ENCODE measurements at places on chromosomes 1 and 21.

GRCh38 chr1:183368213-183369108 lies 49.7 kb downstream of the NMNAT2 start:
- DNase-seq, result no peak

DNA sequence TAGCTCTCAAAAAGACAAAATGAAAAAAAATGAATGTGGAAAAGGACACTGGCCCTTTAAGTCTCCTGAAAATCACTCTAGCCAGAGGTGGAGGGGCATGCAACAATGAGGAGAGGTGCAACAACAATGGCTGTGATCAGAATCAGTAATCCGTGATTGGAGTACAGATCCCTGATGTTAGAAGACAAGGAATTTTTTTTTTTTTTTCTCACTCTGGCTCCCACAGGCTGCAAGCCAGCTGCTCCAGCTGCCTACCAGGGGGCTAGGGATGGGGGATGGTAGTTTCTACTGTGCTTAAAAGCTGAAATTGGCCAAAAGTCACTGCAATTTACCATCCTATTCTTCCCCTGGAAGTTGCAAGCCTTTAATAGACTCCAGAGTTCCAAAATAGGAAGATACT lies 54.5 kb downstream of the STYXL2 start:
- no peak for DNase-seq

DNA sequence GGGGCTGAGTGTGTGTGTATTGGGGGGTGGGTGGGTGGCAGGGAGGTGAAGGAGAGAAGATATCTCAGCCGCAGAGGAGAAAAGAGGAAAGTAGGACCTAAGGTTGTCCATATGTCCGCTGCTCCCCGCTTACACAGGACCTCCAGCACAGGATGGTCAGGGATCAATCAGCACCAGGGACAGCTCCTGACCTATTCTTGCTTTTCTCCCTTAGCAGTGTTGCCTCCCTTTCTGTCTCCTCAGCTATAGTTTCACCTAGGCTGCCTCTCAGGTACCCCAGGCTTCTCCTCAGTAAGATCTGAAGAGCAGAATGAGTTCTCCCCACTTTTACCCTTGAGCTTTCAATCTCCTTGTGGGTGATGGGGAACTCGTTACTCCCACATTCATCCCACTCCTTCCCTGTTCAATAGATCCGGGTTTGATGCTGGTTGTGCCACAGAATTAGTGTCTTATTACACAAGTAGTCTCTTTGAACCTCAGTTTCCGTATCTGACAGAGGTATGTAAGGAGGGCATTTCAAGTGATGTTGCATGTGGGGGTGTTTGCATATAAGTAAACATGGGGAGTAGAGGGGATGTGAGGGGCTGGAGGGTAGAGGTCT lies 1.4 kb upstream of the DPH2 start:
- DNase-seq, result no peak

DNA sequence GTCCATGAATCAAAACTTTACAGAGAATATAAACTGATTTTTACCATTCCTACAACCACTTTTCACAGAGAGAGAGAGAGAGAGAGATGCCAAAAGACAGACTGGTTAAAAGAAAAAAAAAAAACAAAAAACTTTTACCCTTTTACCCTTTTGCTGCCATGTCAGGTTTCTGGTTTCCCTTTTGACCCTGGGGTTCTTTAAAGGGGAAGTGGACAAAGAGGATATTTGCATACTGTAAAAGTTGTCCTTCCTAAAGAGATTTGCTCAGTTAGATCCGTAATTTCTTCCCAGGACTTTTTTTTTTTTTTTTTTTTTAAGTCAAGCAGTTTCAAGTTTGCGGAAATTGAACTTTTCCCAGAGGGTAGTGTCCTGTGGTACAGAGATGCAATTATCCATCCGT lies 287.8 kb upstream of the RGS18 start:
- no peak for DNase-seq

DNA sequence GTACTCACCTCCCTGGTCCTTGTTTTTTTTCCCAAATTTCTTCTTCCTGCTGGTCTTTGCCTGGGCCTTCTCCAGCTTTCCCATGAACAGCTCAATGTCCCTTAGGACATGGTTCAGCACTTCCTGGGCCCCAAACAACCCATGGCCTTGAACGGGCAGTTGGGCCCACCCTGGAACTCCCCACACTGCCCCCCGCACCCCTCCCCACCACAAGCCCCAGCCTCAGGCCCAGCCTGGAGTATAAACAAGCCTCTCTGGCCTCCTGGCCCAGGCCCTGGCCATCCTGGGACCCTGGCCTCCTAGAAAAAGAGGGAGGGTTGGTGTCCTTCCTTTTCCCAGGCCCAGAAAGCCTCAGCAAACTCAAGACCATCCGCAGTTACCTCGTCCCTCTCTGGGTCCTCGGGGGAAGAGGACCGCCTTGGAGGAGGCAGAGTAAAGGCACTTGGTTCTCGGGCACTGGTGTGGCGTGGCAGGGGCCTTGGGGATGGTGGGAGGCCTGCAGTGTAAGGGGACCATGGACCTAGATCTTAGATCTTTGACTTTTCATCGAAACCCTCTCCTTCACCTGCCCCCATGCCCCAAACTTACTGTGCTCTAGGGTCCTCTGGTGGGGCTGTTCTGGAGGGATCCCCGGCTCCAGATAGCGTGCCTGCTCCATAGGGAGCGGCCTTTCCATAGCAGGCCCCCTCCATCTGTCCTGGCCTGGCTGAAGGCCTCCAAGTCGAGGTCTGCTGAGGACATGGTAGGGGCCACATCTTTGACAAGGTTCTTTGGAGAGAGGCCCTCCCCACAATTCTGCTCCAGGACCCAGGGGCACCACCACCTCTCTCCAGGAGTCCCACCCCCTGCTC lies 5.6 kb downstream of the EPS8L3 start:
- no peak for DNase-seq

GRCh38 chr1:150233359-150234308 lies 2.3 kb downstream of the ANP32E start:
- DNase-seq, result no peak

- no peak for DNase-seq
These were observed 180.0 kb upstream of the NEGR1 start for GRCh38 chr1:72462186-72462905.

- DNase-seq, result no peak
These were observed 441 bp downstream of the YARS1 start for GRCh38 chr1:32816676-32817158.

- DNase-seq, result peak; percentile 47
These were observed 180.8 kb downstream of the RPS6KC1 start for GRCh38 chr1:213231795-213232231.

GRCh38 chr1:47865881-47866535 lies 131.2 kb downstream of the TRABD2B start:
- DNase-seq, result no peak

DNA sequence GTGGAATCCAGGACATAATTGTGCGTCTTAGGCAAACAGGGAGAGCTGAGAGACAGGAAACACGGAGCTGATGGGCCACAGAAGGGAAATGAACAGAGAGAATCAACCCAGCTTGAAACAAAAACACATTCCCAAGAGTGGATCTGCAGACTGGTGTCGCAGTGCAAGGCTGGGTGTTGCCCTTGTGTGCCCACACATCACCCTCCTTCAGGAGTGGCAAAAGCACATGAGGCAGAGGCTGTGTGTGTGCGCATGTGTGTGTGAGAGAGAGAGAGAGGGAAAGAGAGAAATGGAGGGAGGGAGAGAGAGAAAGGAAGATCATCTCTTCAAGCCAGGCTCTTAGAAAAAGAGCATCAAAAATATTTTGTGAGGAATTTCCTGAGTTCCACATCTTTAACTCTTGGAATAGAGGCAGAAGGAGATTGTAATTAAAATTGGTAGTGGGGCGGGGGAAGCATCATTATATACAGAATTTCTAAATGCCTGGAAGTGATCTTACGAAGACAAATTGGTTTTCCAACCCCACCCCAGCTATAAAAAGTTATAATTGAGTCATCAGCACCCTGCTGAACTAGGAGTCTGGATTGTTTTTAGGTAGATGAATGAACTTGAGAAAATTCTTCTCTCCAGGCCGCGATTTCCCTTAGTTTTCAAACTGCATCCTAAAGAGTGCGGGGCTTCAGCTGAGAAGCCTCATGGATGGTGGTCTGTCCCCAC lies 480.7 kb downstream of the NPHP4 start:
- no peak for DNase-seq

DNA sequence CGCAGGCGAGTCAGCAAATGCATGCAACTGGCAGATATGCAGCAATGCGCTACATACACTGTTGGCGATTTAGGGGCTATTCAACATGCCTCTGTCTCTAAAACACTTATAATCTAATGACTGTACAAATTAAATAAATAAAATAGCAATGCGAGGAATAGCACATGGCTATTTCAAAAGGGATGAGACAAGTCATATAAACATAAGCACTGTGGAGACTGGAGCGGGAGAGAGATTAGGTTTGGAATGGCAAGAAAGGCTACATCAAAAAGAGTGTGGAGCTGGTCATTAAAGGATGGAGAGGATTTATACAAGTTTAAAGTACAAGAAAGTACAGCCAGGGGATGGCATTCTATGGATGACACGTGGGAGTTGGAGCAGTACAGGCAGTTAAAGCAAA lies 523.5 kb upstream of the CAMK1G start:
- DNase-seq, result no peak

DNA sequence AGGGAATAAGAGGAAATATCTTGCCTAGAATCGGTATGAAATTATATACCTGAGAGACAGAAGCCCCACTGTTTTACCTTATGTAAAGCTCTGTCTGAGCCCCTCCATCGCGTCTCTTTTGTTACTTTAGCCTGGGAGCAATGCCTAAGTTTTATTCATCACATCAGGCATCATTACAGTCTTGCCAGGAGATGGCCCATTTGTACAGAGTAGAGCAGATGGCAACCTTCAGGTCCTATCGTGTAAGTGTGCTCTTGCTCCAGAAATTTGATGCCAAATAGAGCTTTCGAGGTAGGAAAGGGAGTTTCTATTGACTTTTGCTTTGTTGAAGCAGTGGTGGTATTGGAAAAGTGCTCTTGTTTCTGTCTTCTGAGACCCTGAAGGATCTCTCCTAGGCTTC lies 24.9 kb downstream of the CFAP126 start:
- no peak for DNase-seq

GRCh38 chr1:161228032-161228431 lies 2.2 kb downstream of the TOMM40L start:
- DNase-seq, result no peak

DNA sequence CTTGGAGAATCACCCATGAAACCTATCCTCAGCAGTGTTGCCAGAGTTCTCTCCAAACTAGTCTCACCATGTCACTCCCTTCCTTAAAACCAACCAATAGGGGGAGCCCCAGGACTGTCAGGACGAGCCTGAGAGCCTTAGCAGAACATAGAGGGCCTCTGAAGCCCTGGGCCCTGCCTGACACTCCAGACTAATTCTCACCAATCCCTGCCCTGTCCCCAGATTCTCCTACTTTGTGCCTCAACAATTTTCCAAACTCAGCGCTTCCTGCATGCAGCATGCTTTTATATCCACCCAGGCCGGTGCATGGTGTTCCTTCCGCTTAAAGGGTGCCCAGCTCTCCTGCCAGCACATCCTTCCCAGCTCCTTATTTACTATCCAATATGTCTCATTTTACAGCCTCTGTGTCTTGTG lies 42.7 kb downstream of the HSD3B1 start:
- peak; percentile 88 for DNase-seq

DNA sequence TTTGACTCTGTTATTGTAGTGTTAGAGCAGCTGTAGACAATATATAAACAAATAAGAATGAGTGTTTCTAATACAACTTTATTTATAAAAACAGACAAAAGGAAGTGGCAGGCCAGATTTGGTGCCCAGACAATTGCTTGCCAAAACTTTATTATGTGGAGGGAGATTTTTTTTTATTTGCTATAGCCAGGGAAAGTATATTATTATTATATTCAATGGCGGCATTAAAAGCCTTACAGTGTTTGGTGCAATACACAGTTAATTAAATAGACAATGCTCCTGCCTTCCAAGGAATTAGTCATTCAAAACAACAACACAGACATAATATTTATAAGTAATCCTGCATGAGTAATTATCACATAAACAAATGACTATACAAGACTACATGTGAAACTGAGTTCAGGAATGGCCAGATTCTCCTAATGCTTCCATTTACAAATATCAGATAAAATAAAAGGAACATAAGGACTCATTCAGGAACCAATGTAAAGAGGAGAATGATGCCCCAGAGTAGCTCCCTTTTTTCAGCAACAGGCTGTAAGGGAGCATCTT lies 10.6 kb upstream of the RC3H1 start:
- DNase-seq, result no peak

- no peak for DNase-seq
These were observed 9.8 kb downstream of the PAX7 start for GRCh38 chr1:18640228-18641004.

- DNase-seq, result no peak
These were observed 33.4 kb downstream of the FAM78B start for GRCh38 chr1:166133276-166133841.

GRCh38 chr1:7299994-7300393 lies 471.1 kb upstream of the VAMP3 start:
- no peak for DNase-seq

- DNase-seq, result no peak
These were observed 165.8 kb upstream of the EDN2 start for GRCh38 chr1:41650028-41650880.

DNA sequence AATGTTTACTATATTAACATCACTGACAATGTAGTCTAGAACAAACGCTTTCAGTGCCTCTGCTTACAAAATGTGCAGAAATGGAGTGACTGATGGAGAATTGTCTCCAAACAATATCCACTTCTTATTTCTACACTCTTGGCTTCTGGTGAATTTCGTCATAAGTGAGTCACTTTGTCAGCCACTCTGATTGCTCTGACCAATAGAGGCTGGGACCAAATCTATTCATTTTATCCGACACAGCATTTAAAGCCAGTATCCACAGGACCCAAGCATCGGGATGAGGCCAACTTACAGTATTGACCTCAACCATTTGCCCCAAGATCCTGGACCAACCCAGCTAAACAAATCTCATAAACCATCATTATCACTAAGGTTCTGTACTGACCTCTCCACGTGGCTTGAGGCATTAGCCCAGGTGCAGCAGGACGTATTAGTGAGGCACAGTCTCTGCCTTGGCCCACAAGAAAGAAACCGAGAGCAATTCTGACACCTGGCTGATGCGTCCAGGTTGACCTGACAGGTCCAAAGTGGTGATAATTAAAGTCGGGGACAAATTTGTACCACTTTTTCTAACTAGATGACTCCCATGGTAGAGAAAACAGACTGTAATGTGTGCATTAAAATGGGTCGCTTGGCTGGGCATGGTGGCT lies 53.3 kb upstream of the ERO1B start:
- no peak for DNase-seq

- DNase-seq, result no peak
These were observed 9.0 kb downstream of the NRAS start for GRCh38 chr1:114707604-114708003.

GRCh38 chr1:231387770-231388669 lies 34.1 kb downstream of the EGLN1 start:
- no peak for DNase-seq

GRCh38 chr1:171173069-171173468 lies 12.0 kb upstream of the FMO2 start:
- DNase-seq, result no peak

DNA sequence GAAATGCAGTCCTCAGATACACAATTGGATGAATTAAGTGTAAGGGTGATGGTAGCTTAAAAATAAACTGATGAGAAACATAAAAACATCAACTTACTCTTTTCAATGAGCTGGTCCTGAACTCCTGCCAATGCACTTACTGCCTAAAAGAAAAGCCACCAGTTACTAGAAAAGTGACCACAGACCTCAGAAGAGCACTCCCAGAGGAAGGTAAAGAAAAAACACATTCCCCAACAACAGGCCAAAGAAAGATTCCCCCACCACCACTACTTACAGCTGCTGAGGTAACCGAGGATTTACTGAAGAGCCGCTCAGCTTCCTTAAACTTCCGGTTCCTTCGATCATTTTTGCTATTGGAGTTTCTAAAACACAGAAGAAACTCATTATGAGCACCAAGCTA lies 5.4 kb downstream of the MEAF6 start:
- DNase-seq, result no peak

GRCh38 chr1:18901147-18901951 lies 1.0 kb downstream of the ALDH4A1 start:
- DNase-seq, result peak; percentile 24

Measured in NCI-H1417 (cell line).